ENCODE measurements at places on chromosomes 1 and 21.

DNA sequence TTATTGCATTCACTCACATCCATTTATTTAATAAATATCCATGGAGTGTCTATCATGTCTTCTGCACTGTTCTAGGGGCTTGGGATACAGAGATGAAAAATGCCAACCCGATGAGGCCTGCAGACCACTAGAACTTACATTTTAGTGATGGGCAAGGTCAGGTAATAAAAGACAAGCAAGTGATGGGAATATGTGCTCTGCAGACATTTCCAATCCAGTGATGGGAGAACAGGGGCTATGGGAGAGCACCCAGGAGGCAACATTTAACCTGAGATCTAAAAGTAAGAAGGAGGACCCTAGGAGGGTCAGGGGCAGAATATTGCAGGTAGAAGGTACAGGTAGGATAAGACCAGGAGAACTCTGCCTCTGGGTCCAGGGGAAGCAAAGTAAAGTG lies 53.1 kb downstream of the ETS2 start:
- no peak for DNase-seq

- DNase-seq: no peak
These were observed 13.3 kb downstream of the SLC6A17 start for GRCh38 chr1:110163591-110163990.

DNA sequence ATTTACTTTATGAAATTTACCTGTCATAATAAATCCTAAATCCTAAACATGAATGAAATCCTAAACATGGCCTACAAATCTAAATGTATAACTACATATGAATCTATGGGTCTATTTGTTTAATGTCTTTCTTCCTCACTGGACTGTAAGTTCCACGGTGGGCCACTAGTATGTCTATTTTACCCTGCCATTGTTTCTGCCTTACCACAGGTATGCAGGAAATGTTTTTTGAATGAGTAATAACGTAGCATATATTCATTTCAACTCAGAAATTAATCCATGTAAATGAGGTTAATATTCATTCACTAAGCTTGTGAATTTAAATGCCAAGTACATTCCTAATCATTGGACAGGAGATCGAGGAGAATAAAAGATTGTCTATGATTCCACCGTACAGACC lies 35.3 kb downstream of the B3GALNT2 start:
- DNase-seq: no peak

GRCh38 chr1:185376840-185377635 lies 60.0 kb upstream of the IVNS1ABP start:
- no peak for DNase-seq

- no peak for DNase-seq
These were observed 54.2 kb downstream of the ITSN1 start for GRCh38 chr21:33696465-33696864.

GRCh38 chr1:166956872-166957271 lies 18.5 kb downstream of the ILDR2 start:
- no peak for DNase-seq

DNA sequence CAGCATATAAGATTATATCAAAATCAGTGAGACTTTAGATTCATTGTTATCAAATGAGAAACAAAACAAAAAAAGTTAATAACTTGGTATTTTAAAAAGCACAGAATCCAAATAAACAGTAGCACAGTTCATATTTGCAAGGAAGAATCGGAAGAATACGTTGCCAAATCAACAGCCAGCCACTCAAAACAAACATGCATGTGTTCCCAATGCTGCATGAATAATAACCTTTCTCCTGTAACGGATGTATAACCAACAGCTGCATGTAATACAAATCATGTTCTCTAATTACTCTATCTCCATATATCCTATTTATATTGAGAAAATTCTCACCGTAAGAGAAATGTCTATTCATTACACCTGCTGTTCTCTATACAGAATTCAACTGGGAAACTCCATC lies 98.9 kb upstream of the FOXD3 start:
- DNase-seq: no peak

Data from SHP77 treated with DMSO at 0.1 percent for 48 hours (cell line).